Fibroblast of villous mesenchyme (primary cell): ENCODE measurements at places on chromosomes 13 and 19.

DNA sequence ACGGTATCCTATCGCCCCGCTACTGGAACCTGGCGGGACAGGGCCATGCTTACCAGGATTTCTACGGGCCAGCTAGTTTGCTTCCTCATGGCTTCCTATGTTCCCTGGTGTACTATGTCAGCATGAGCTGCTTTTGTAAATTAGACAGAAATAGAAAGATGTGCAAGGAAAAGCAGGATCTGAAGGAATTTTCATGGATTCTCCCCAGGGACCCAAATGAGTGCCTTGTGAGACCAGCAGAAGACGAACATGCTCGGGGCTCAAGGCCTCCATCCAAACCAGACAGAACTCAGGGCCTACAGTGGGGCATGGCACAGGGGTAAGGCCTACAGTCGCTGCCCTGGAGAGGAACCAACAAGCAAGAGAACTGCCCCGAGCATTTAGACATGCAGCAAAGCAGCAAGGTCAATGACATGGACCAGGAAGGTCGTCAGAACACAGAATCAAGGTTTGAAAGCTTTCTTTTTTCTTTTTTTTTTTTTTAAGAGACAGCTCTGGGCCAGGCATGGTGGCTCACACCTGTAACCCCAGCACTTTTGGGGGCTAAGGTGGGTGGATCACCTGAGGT, 17.3 kb downstream of the EPS15L1 start:
- no peak for DNase-seq

GRCh38 chr13:27796544-27797227, 4.4 kb downstream of the GSX1 start:
- no peak for DNase-seq

GRCh38 chr19:642767-643727, 3.4 kb downstream of the FGF22 start:
- no peak for DNase-seq

GRCh38 chr19:3251229-3251628, 26.8 kb downstream of the CELF5 start:
- DNase-seq: no peak

DNA sequence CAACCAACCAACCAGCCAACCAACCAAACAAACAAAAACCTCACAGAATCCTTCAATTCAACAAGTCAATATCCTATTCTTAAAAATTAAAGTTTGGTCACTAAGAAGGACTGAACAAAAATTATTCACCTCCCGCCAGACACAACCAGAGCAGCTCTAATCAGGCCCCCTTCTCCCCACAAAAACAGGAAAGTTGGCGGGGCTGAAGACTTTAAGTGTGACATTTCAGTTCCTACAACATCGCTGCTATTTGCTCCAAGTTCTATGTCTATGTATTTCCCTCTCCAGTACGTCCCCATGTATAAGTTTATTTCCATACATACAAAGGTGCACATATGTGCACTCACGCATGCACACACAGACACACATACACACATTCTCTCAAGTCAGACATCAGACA, 32.8 kb upstream of the STK24 start:
- no peak for DNase-seq

- no peak for DNase-seq
Observed at GRCh38 chr13:58992478-58993042, 1171.2 kb downstream of the DIAPH3 start.

GRCh38 chr19:50330365-50331078, 1.3 kb upstream of the KCNC3 start:
- peak; percentile 4 for DNase-seq
